ENCODE measurements at places on chromosomes 2 and 18. TPM values are rescaled to one million over a fixed set of nuclear protein-coding genes. Genes with fewer than 3 reads are reported as not detected.

ADAM23 gene
- total RNA-seq: 0.33 TPM

GKN2 gene
- not detected for total RNA-seq

IL1R1 gene
- total RNA-seq: 10.3 TPM

CCDC178 gene
- total RNA-seq: not detected

FEV gene
- total RNA-seq: not detected

LCLAT1 gene
- total RNA-seq: 27.4 TPM
